ENCODE measurements at places on chromosomes 4 and X.

DNA sequence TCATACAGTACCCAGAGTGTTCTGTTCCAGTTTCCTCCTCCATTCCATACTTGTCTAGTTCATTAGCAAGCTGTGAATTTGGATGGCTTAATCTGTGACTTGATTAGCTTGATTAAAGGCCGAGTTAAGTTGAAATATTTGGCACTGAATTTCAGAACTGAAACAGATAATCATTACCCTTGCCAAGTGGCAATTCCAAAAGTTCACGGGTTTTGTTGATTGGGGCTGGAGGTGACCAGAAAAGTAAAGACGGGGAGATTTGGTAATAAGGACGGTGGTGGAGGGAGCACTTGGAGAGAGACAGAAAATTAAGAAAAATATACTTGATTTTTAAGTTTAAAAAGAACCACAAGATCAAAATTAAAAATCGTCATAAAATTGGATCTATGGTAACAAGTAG is 21.9 kb upstream of the KLHL2 start:
- DNase-seq: no peak

DNA sequence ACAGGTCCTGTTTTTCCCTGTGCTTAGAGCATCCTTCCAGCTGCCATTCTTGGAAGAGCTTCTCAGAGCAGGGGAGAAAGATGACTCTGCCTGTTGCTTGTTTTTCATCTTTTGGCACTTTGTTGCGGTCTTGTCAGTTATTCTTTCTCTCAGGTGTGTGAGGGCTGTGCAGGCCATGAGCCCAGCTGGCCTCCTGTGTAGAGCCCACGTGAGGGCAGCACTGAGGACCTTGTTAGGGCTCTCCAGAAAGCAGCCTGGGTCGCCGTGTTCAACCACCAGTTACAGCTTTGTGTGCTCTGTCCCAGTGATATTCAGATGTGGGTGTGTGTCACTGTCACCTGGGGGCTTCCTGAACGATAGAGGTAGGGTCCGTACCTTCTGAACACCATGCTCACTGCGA is 52.8 kb downstream of the NOP14 start:
- no peak for DNase-seq

- DNase-seq: no peak
Observed at GRCh38 chr4:11842620-11843263, 414.0 kb upstream of the HS3ST1 start.

DNA sequence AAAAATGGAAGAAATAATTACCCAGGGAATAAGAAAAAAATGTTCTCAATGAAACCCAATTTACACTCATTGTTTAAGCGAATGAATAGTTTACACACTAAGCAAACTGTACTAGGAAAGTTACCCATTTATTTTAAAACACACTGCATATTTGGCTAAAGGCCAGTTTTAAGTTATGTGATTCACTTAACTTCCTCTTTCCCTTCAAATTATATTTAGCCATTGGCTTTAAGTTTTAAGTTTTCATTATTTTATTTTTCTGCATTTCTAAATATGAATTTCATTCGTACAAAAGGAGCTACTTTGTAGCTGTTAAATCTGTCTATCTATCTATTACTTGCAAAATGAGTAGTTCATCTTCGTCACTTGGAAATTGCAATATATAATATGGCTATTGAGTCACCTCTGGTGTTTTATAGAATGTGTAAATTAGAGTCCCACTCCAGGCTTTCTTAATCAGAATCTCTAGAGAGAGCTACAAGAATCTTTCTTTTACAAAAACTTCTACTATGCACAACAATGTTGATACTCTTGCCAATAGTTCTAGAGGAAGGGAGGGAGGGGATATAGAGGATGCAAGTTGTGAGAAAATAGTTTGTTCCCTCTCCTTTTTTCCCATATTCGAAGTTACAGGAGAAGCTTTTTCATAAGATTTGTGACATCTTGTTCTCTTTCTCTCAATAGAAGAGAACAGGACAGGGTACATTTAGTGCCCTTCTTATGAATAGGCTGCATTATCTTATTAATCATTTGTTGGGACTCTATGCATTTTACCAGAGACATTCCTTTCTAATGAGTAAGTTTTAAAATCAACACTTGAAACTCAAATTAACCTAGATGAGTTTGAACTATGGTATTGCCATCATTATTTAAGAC is 41.8 kb downstream of the SULT1B1 start:
- DNase-seq: no peak

DNA sequence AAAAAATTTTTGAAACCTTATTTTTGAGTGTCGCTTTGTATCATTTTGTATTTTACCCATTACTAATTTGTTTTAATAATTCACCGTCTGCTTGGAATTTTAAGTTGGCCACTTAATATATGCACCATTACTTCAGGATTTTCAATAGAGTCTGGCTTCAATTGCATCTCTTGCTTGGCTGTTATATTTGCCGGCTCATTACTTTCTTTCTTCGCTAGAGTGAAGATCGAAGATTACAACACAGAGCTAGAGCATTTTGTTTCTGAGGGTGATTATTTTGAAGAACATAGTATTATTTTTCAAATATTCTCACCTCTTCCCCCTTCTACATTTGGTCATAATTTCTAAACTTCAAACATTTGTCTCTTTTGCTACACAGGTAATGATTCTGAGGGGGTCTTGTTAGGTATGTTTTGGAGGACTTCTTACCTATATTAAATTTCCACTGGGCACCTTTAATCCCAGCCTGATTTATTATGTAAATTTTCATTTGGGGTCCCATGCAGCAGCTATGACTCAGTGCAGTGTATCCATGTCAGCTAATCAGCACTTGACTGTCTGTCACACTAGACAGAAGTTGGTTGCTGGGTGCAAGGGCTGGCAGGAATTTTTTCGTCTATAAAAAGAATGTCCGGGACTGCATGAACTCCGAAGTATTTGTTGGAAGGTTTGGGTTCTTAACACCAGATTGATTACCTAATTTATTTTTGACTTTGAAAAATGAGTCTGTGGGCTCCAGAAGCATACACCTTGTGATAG is 18.6 kb downstream of the TBC1D1 start:
- DNase-seq: no peak

DNA sequence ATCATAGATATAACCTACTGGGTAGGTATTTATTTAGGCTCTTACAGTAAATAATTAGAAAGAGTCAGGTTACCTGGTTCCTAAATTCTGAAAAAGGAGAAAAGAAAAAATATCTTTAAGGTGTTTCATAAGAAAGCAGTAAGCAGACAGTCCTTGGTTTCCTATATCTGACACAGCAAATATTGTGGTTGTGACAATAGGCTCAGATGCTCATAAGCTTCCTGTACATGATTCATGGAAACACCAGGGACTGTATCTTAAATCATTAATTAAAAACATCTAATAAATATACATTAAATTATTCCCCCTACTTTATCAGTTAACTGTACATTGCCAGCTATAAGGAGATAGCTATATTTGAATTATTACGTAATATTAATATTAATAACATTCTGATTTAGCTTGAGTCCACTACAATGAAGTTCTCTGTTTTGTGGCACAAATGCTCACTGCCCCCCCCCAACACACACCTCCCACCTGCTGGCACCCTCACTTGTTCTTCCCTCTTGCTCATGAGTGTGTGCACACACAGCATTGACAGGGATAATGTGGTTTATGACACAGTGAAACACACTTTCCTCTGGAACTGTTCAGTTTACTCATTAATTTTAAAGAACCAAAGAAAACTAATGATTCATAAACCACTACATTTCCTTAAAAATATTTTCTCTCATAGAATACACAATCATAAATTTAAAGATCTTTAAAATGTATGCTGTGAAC is 187.4 kb downstream of the NR3C2 start:
- no peak for DNase-seq

DNA sequence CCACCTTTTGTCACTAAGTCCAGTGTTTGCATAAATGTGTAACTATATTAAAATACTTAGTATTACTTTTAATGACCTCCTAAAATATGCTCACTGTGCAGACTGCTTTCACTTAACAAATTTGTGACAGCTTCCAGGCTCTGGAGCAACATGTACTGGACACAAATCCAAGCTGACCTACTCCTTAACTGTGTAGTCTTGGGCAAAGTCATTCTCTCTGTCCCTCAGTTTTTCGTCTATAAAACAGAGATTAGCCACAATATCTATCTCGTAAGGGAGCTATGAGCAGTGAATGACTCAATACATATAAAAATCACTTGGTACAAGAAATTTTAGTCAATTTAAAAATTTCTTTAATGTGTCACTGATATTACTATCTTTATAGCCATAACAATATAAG is 20.4 kb upstream of the RAB40A start:
- DNase-seq: no peak

DNA sequence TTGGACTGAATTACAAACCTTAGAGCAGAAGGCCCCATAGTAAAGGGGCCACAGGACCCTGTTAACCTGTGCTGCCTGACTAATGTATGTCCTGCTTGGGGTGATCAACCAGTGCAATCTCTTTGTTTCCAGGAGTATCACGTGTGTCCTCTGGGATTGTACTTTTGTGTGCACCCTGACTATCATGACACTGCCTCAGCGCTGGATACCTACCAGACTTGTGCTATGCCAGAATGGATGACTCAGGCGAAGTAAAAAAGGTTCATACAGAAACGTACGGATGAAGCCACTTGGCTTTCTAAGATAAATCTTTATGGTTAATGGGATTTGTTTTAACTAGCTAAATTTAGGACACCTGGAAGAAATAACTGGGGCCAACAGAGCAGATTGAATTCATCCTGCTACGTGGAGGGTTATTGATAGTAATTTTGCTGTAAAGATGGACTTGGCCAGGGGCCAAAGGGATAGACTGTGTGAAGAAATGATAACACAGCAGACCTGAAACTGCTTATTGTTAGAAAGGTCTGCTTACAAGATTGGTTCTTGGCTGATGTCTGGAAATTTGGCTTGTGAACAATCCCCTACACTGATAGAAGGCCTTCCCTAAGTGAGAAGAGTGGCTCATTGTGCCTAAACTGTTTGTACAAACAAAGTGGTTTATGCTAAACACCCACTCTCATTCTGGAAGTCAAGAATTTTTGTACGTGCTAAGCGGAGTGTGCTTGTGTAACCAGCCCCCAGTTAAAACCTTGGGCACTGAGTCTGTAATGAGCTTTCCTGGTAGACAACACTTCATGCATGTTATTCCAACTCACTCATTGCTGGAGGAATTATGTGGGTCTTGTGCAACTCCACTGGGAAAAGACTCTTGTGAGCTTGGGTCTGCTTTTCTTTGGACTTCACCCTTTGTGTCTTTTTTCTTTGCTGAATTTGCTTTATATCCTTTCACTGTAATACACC is 750.5 kb upstream of the HTR2C start:
- DNase-seq: no peak

DNA sequence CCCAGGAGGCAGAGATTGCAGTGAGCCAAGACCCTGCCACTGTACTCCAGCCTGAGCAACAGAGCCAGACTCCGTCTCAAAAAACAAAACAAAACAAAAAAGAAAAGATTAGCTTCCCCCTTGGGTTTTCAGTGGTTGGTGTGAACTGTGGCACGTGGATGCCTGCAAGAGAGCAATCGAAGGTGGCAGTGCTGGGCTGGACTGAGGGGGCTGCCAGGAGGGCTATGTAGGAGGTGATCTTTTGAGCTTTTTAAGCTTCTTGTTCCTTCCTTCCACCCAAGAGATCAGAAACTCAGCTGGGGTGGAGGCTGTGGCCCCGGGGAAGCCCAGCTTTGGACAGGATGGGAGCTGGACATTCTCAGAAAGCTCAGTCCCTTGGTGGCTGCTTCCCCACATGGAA is 49.6 kb downstream of the PRPS1 start:
- DNase-seq: no peak

DNA sequence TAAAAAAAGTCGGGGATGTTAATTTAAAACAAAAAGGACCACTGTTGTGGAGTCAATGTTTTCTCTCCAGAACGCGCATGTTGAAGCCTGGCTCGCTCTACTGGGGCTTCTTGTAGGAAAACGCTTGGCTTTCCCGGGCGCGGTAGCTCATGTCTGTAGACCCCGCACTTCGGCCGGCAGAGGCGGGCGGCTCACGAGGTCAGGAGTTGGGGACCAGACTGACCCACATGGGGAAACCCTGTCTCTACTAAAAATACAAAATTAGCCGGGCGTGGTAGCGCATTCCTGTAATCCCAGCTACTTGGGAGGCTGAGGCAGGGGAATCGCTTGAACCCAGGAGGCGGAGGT is 15.6 kb downstream of the NELFA start:
- DNase-seq: no peak

GRCh38 chrX:148785256-148785655 is 284.8 kb downstream of the AFF2 start:
- DNase-seq: no peak

GRCh38 chrX:154486396-154487207 is at the start of gene UBL4A:
UBL4A (minus strand) TSS chrX:154486615; CDS start chrX:154486584, 31 bp downstream.
- DNase-seq: no peak

DNA sequence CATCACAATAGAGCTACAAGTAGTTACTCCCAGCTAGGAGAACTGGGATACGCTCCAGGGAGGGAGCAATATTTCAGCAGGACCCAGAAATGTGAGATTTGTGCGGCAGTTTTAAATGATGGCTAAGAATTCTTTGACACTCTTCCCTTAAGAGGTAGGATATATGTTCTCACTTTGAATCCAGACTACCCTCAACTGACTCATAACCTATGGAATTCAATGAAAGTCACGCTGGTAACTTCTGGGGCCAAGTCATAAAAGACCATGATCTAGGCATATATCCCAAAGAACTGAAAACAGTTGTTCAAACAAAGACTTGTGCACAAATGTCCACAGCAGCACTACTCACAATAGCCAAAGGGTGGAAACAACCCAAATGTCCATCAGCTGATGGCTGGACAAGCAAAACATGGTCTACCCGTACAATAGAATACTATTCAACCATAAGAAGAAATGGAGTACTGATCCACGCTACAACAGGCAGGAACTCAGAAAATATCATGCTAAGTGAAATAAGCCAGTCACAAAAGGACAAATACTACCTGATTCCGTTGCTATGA is 10.5 kb downstream of the CD99L2 start:
- DNase-seq: no peak

GRCh38 chr4:11312389-11312788 is 116.3 kb downstream of the HS3ST1 start:
- DNase-seq: no peak

DNA sequence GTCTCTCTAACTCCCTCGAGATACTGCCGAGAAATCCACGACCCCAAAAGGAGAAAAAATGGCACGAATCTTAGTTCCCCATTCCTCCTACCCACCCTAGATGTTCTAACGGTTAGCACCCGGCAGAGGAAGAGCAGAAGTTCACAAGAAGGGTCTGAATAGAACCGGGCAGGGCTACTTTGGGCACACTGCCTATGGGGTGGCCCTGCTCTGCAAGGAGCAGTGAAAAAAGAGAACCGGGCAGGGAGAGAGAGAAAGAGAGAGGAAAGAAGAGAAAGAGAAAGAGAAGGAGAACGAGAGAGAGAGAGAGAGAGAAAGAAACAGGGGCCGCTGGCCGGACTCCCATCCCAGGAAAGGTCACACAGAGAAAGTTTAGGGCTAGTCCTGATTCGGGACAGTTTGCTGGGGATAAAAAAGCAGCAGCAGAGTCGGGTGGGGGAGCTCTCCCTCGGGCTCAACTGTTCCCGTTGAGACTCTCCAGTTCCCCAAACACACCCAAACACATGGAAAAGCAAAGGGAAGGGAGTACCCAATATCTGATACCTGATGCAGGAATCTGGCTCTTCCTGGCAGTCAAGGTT is 468 bp downstream of the GLA start:
- DNase-seq: no peak

GRCh38 chr4:153258750-153259149 is 54.5 kb downstream of the TRIM2 start:
- DNase-seq: no peak
